IMR-90 (cell line): ENCODE measurements at places on chromosomes 5 and 9. TPM values are rescaled to one million over a fixed set of nuclear protein-coding genes. Genes with fewer than 3 reads are reported as not detected.

DNA sequence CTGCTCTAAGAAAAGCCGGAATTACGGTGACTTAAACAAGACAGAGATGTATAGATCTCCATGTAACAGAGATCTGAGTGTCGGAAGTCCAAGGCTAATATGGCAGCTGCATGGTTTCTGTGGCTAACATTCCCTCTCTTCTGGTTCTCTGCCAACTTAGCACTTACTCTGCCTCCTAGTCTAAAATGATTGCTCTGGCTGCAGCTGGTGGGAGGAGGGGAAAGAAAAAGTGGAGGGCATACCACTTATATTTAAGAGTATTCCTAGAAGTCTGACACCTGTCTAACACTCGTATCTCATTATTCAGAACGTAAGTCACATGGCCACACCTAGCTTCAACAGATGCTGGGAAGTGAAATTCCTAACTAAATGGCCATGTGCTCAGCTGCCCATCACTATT is 551.5 kb upstream of the TLE4 start:
- no peak for DNase-seq

GRCh38 chr9:132957805-132958204 is 13.4 kb upstream of the TSC1 start:
- DNase-seq: no peak

Gene SV2C
- not detected in 2 replicates for total RNA-seq

DNA sequence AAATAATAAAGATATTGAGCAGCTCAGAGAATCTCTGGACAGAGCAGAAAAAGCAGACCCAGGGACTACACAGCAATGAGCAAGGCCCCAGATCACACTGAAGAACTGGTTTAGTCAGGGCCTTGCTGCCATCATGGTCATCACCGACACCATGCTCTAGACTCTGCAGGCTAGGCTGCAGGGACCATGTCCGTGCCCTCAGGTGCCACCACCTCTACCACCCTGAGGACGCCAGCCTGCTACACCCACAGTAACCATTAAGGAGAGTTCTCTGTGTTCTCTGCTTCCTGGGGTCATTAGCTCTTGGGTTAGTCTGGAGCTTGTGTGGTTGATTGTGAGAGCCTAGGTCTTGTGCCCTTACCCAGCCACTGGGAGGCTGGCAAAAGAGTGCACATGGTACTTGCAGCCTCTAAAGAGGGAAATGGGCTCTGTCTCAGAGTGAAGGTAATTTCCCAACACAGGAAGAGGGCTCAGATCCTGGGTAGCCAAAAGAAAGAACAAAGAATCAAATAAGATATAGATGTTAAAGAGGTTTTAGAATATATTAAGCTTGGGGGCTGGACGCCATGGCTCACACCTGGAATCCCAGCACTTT is 31.9 kb upstream of the JADE2 start:
- DNase-seq: no peak

Gene CLPTM1L
- 101 and 137 TPM in 2 replicates for total RNA-seq

DNA sequence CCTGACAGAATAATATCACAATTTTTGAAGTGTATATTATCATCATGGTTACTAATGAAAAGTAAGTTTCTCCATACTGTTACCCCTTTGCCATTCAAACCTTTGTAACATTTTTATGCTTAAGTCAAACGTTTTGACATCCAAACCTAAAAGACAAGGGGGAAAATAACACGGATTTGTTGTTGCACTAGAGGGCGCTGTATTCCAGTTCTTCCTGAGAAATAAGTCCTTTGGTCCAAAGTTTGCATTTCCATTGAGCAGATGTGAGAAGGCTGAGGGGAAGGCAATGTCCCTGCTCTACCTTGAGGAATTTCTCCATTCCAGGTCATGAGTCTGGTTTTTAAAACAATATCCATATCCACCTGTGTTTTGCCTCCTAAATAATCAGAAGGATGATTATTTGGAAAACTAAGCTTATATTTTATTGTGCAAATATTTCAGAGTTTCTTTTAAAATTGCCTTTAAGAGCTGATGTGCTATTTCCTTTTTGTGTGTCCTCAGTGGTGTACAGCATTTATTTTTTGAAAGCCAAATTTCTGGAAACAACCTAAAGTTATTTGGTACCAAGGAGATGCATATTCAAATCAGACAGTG is 9.7 kb downstream of the LECT2 start:
- peak; percentile 89 for DNase-seq

Gene CDH6
- 211 and 232 TPM in 2 replicates for total RNA-seq

DNA sequence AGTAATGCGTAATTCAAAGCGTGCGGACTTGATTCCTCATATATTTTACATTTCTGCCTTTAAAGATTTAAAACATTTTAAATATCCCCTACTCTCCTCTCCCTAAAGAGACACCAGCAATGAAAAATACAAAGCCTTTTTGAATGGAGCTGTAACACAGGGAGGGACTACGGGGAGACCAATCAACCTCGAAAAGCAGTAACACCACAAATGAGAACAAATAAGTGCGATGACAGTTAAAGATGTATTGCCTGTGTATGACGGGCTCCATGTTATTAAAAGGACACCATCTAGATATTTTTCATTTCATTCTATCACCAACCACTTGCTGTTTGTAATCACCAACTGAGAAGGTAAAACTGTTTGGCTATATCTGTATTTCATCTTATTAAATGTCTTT is 230.3 kb upstream of the TBCA start:
- DNase-seq: no peak

Gene CDH12
- total RNA-seq: not detected in 2 replicates

DNA sequence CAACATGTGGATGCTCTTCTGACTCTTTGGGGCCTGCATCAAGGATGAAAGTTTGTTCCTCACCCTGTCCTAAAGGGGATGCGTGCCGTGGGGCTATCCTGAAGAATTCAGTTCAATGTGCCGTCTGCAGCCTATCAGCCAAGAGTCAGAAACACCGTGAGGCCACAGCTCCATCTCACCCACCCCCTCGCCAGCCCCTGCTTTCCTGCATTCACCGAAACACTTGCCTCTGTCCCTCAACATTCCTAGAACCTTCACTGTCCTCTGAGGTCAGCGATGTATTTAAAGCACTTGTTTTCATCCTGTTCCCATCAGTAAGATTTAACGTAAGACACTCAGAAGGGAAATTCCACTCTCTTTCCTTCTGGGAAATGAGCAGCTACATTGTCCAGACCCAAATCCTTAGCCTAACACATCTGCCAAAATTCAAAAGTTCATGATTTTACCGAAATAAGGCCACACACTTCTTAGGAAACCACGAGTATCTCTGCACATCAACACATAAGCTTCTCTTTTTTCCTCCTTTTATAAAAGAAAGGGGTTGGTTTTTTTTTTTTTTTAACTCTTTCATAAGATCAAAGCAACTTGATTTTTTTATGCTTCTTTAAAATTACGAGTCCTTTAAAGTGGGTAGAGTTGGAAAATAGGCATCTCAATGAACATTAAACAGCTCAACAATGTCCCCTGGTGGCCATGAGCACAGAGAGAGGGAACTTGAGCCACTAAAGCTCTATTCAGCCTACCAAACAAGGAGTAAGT is 100.7 kb downstream of the SUSD1 start:
- peak; percentile 98 for DNase-seq

- DNase-seq: peak; percentile 54
Observed at GRCh38 chr9:17116400-17116837, 18.4 kb upstream of the CNTLN start.

DNA sequence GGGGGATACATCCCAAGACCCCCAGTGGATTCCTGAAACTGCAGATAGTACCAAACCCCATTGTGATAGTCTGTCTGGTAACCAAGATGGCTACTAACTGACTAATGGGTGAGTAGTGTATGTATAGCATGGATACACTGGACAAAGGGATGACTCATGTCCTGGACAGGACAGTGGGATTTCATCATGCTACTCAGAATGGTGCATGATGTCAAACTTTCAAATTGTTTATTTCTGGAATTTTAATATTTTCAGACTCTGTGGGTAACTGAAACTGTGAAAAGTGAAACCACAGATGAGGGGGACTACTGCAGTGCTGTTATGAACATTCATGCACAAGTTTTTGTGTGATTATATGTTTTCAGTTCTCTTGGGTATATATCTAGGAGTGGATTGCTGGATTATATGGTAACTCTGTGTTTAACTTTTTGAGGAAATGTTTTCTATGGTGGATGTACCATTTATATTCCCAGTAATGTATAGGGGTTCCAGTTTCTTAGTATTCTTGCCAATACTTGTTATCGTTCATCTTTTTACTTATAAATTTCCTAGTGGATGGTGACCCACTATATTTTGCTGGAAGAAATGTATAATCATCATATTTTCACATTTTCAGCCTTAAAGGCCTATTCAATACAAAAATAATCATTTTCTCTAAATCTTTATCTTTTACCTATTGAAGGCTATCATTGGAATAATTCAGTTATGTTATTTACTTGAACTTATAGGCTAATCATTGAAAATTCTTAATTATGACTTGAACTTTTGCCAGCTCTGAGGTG is 140.9 kb downstream of the NR3C1 start:
- peak; percentile 99 for DNase-seq

DNA sequence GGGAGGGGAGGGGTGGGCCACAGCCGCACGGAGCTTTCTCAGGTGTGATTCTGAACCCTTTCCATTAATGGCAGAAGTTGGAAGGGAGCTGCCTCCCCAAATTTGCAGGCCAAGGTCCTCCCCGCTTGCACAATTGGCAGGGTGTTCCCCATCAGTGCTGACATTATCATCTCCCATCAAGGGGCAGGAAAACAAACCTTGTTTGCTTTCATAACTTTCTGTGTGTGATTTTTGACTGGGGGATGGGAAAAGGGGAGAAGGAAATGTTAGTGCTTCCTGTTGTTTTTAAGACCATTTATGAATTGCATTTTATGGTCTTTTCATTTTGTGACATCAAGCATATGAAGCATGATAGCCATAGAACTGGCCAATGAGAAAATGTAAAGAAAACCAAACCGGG is 242.2 kb downstream of the GOLPH3 start:
- no peak for DNase-seq

DNA sequence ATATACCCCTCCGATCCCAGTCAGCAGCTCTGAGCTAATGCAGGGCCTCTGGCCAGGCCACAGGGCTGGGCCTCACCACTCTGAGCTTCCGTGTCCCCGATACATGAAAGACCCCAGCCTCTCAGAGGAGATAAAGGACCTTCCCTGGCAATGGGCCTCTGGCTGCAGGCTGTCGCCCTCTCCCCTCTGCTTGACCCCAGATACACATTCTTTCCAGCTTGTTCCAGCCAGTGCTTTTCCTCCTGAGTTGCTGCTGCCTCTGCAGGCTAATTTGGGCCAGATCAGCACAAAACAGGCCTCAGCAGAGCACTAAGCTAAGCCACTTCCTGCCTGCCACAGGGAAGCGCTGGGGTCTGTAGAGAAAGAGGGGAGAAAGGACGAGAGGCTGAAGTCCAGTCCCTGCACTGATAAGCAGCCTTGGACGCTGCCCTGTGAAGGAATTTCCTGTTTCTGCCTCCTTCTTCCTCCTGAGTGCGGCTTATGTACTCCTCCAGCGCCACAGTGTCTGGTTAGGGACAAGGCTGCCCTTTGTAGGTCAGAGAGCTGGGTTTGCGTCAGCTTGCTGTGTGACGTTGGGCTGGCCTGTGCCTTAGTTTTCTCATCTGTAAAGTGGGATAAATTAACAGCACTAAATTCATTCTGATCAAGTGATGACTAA is 73.0 kb upstream of the IL17B start:
- peak; percentile 53 for DNase-seq
